ENCODE measurements at places on chromosomes 7 and 10. TPM values are rescaled to one million over a fixed set of nuclear protein-coding genes. Genes with fewer than 3 reads are reported as not detected.

The NUTM2B gene
- total RNA-seq: 0.24 TPM

The HIBADH gene
- total RNA-seq: 86.2 TPM

The PALD1 gene
- 0.10 TPM for total RNA-seq

The CPA2 gene
- total RNA-seq: not detected

The MET gene
- 62.1 TPM for total RNA-seq

The KCNH2 gene
- not detected for total RNA-seq

The SLC26A3 gene
- not detected for total RNA-seq

The NPSR1 gene
- not detected for total RNA-seq
